ENCODE measurements at places on chromosomes 2 and 18.

DNA sequence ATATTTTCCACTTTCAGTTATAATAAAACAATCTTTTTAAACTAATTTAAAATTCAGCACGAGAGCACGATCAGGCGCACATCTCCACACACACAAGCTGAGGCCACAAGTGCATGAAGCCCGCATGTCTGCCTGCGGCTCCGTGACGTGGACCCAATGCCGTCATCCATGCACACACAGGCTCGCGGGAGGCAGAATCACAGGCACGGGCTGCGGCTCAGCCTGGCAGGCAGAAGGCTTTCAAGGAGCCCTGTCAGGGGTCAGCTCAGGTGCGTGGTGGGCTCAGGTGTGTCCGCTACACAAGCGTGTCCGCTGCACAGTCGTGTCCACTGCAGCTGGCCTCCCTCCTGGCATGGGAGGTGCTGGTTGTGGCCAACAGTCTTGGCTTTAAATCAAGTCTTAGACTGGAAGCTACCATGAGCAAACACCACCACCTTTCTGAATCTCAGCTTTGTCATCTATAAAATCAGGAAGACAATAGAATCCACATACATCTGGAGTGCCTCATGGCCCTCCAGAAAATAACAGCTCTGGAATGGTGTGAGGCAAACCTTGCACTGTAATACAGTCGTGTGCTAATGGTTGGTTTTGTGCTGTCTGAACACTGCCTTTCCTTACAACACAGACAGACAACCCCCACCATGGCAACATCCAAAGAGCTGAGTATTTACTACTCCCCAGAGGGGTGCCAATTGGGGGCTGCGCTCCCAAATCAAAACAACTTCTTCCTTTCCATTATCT lies 210.1 kb downstream of the NDUFA10 start:
- no peak for DNase-seq

DNA sequence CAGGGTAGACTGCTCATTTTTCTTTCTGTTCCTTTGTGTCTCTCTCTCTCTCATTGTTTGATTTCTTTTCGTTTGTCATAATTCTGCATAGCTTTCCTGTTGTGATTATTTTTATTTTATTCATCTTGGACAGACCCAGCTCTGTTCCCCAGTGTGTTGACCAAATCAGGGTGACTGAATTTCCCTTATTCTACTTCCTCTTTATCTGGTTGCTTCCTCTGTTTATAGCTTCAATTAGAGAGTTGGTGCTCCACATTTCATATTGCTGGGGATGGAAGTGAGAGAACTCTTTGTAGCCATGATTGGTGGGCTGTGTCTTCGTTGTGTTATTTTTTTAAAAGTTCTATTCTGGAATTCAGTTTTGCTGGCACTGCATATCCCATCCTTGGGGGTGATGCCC lies 19.1 kb downstream of the PROKR1 start:
- no peak for DNase-seq

DNA sequence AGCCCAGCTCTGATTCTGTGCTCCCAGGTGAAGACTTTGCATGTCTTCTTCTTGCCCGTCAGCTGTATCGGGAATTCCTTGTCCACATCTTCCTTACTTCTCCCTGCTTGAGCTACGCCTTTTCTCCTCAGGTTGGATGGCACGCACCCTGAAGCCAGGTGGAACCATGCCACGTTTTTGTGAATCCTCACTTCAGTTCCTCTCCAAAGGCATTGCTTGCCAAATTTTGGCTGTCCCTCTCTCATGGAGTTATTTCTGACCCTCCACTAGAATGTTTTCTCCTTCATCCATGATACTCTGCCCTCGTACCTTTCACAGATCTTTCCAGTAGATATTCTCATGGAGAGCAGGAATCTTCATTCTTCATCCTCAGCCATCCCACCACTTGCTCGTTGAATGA lies 20.2 kb downstream of the ZCCHC2 start:
- DNase-seq = no peak

DNA sequence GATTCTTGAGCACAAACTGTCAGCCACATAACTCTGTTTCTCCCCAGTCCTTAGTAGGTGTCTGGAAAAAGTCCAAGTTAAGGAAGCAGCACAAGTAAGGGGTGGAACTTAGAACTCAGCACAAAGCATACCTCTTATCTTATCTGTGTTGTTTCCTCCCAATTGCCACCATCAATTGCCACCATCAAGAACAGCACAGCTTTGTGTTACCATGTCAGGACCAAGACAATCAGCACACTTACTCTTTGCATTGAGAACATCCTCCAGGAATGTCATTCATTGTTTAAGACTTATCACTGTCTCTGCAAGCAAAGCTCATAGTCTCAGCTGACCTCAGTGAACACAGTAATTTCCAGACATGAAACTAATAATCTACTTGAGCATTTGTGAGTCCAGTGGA lies 212.7 kb upstream of the FSHR start:
- no peak for DNase-seq

DNA sequence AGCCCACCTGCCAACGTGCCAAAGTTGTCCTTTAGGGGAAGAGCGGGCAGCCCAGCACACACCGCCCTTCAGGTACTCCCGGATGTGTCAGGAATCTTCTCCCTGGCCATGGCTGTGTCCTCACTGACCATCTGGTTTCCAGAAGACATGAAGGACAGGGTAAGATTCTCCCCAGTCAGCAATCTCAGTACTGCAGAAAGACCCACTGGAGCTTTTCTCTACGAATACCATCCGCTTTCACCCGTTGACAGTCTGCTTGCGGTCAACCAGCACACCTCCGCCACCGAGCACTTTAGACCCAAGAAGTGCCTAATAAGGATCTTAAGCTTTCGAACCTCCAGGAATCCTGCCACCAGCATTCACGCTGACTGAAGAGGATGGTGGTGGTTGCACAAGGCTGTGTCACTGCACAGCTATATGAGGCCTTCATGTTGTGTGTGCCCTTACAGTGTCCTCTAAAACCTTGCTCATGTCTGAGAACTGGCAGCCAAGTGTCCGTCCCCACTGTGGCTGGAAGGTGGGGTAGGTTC lies 42.7 kb upstream of the ITM2C start:
- DNase-seq = no peak

- DNase-seq = no peak
These were observed 51.5 kb upstream of the DCC start for GRCh38 chr18:52288403-52289004.

- DNase-seq = no peak
These were observed 40.7 kb upstream of the RAB27B start for GRCh38 chr18:54787616-54788015.

GRCh38 chr2:187434342-187434785 lies 13.7 kb downstream of the CALCRL start:
- DNase-seq = no peak

GRCh38 chr2:61537277-61537949 lies 743 bp downstream of the XPO1 start:
- peak; percentile 8 for DNase-seq

- DNase-seq = no peak
These were observed 97.0 kb upstream of the FN1 start for GRCh38 chr2:215532844-215533243.

DNA sequence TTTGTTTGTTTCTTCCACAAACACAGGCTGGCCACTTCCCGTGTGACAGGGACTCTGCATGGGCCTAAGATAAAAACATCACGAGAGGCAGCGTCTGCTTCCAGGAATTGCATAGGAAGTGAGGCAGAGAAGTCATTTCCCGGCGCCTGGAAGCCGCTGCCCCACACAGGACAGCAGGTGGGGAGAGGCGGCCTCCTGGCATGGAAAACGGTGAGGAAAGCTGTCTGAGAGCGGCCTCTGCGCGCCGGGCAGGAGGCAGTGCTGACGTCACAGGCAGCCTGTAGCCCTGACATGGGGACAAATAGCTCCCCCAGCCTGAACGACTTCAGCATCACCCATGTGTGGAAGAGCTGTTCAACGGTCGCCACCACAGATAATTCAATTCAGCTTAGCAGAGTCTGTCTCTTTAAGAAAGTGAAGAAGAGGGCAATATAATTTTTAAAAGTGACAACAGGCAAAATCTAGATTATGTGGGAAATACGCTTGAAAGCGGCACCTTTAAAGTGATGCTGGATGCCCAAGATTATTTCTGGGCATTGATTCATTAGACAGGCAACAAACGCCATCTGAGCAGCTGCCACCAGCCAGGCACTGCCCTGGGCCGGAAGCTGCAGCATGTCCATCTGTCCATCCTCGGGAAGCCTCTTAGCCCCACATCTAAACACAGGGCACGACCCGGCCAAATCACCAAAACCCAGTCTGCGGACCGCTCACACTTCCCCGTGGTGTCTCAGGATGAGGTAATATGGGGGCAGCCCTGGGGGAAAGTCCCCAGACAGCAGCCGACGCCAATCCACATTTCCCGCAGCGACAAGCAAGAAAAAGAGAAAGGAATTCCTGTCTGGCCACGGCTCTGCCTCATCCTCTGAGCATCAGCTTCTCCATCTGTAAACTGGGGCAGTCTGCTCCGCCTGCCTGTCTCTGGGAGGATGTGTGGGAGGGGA lies 138.9 kb downstream of the PXDN start:
- no peak for DNase-seq

DNA sequence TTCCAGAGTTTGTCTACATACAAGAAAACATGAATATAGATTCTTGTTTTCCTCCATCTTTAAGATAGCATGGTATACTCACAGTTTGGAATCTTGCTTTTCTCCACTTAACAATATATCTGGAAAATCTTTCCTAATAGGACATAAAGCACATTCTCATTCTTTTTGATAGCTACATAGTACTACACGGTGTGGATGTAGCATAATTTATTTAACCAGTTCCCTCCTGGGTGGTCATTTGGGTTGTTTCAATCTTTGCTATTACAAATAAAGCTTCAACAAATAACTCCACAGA lies 19.7 kb downstream of the MXD1 start:
- no peak for DNase-seq

- DNase-seq = no peak
These were observed 17.5 kb upstream of the DOK6 start for GRCh38 chr18:69383186-69383585.

- DNase-seq = no peak
These were observed 359.9 kb downstream of the TXNL1 start for GRCh38 chr18:56278421-56279003.

- DNase-seq = no peak
These were observed 566 bp downstream of the GATA6 start for GRCh38 chr18:22169889-22170420.

DNA sequence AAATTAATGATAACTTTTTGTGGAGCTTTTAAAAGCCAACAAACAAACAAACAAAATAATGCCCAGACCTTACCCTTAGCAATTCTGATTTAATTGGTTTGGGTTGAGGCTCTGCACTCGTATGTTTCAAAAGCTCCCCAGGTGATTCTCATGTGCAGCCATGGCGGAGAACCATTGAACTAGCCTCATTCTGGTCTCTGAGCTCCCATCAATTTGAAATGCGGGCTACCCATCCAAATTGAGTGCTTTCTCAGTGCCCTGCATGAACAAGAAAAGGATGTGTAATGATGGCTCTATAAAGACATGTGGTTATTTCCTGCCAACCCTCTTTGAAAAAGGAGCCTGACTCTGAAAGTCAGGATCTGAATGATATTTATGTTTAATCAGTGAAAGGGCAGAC lies 8.2 kb downstream of the MXD1 start:
- DNase-seq = no peak

DNA sequence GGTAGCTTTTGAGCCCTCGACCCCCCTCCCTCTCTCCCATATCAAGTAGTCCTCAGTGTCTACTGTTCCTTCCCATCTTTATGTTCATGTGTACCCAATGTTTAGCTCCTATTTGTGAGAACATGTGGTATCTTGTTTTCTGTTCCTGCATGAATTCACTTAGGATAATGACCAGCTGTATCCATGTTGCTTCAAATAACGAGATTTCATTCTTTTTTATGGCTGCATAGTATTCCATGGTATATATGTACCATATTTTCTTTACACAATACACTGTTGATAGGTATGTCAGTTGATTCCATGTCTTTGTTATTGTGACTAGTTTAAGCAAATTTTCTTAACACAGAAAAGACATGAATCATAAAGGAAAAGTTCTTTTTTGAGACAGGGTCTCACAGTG lies 16.5 kb upstream of the NDUFV2 start:
- no peak for DNase-seq

DNA sequence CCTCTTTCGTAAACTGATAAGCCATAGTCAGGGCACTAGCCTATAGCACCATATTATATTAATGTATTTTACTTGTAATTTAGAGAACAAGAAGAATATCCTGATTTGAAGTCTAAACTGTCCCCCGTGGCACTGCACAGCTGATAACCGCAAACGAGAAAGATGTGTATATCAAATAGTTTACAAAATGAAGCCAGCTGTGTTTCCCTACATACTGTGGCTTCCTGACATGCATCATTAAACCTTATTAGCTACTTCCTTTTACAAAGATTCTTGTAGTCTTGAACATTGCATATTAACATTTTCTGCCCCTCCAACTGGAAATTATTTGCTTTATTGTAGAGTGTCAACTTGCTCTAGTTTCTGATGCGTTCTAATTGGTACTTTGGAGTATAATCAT lies 153.5 kb upstream of the NFATC1 start:
- DNase-seq = no peak

DNA sequence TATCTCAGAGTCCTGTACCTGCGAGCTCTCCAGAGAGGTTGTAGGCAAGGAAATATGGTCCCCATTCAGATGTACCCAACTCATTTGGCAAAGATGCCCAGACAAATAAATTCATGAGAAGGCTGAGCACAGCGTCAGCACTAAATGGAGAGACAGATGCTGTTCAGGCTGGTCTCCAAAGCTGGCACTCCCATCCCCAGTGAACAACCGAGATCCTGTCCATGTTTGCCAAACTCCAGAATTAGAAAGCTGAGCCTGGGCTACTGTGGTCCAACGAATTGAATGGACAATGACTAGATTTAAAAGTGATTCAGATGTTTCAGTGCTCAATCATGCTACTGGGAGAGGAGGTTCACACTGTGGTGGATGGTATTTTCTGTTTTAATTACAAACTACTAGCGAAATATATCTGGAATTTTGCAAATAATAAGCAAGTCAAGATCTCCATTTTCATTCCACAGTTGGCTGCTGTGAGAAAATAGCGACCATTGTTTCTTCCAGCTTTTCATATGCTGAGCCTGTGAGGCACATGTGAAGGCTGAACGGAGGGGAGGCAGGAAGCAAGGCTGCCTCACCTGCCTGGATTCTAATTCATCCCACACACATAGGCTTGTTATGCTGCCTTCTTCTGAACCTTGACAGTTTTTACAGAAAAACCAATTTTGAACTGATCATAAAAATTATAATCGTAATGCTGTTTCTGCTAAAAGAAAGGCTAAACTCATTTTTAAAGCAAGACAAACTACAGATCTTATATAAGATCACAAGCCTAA lies 22.6 kb upstream of the DAPL1 start:
- no peak for DNase-seq

GRCh38 chr2:150432312-150432625 lies 55.2 kb downstream of the RND3 start:
- DNase-seq = no peak

DNA sequence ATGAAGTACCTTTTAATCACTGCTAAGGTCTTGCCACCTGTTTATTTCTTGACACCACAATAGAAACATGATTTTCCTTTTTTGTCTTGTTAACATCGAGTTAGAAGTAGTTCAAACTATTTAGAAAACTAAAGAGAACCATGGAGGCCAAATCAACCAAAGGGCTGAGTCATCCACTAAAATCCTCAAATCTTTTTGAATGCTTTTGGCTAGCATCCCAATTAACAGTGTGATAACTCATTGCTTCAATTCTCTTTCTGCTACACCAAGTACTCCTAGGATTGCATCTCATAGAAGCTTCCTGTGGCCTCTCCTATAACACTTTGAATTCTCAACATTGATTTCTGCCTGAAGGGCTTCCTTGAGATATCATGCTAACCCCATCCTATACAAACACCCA lies 159.9 kb upstream of the MMADHC start:
- DNase-seq = no peak

- no peak for DNase-seq
These were observed 126.8 kb downstream of the CLIP4 start for GRCh38 chr2:29241955-29242565.

GRCh38 chr2:124426625-124427024 lies 401.5 kb downstream of the CNTNAP5 start:
- DNase-seq = no peak

All from activated T-helper 1 cell treated with anti-CD3 and anti-CD28 coated beads, Interleukin-2, amount 50 U/mL, for 16 hours (primary cell).